H9 (cell line): ENCODE measurements at places on chromosomes 6 and 20. TPM values are rescaled to one million over a fixed set of nuclear protein-coding genes. Genes with fewer than 3 reads are reported as not detected.

MYBL2 gene
- 159 and 165 TPM in 2 replicates for total RNA-seq

TNFAIP3 gene
- total RNA-seq = 3.7 and 5.6 TPM in 2 replicates

PTCHD4 gene
- total RNA-seq = 0.96 and 0.97 TPM in 2 replicates

RAET1L gene
- total RNA-seq = not detected in 2 replicates

HSPA1L gene
- total RNA-seq = 1.6 and 2.5 TPM in 2 replicates

MYT1 gene
- 0.68 and 0.79 TPM in 2 replicates for total RNA-seq

RALY gene
- total RNA-seq = 199 and 207 TPM in 2 replicates

VSX1 gene
- total RNA-seq = not detected in 2 replicates

SF3B5 gene
- total RNA-seq = 145 and 149 TPM in 2 replicates

SLC22A23 gene
- 6.1 and 6.8 TPM in 2 replicates for total RNA-seq

DNA sequence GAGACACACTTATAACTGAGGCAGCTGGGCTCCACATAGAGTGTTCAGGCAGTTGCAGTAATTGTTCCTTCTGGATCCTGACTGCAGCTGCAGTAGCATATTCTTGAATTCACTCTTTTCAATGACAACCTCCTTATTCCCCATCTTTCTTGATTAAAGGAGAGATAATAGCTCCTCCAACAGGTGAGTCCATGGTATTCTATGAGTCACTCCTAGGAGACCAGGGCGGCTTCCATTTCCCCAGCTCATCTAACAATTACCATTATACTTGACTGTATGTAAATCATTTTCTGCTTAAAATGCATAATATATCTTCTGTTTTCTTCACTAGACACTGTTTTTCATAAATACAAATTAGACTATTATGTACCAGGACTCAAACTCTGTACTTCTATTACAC, 62.4 kb downstream of the TENT5A start:
- DNase-seq = no peak

- DNase-seq = no peak
These were observed 36.3 kb downstream of the ROS1 start for GRCh38 chr6:117389227-117390057.

DNA sequence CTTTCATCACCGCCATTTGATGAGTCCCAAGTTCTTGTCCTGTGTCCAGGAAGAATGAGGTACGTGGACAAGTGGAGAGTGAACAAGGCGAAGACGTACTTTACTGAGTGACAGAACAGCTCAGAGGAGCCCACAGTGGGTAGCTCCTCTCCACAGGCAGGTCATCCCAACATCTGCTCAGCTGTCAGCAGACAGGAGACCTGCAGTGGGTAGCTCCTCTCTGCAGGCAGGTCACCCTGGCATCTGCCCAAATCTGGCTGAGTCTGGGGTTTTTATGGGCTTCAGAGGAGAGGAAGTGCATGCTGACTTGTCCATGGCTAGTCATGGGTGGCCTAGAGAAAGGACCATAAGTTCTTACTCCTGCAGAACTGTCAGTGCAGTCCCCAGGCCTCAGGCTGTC, 32.7 kb upstream of the PDYN start:
- no peak for DNase-seq

DNA sequence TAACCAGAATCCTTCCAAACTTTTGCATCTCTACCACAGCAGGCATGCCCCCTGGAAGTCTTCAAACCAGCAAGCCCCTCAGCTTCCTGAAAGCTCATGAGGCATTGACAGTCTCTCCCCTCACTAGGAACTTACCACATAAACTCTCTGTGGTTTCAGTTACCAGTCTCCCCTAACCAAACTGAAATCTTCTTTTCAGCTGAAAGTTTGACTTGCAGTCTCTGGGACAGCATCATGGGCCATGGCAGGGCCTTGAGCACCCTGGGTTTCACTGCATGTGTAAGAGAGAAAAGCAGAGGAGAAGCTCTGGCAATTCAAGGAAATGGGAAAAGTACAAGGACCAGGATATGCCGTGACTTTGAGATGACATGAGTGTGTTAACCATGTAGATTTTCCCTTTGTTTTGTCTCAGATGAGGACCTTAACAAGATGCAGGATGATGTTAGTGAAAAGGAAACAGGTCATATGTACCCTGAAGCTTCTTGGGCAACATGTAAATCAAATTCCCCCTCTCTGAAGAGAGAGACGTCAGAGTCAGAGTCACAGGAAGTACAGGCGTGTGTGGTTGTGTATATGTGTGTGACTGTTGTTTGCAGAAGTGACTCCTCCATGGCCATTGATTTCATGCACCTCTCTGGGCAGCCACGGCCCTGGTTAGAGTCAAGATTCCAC, 106.3 kb downstream of the TNFRSF21 start:
- no peak for DNase-seq

DNA sequence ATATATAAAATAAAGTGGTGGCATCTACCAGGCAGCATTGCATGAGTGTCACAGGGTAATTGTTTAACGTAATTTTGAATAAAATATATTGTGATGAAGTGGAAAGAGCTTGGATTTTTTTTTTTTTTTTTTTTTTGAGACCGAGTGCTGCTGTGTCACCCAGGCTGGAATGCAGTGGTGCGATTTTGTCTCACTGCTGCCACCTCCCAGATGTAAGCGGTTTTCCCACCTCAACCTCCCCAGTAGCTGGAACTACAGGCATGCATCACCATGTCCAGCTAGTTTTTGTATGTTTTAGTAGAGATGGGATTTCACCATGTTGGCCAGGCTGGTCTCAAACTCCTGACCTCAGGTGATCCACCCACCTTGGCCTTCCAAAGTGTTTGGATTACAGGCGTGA, 81.1 kb upstream of the SMIM8 start:
- DNase-seq = peak; percentile 39

- DNase-seq = no peak
These were observed 44.8 kb downstream of the TAF8 start for GRCh38 chr6:42095094-42095493.

- DNase-seq = no peak
These were observed 34.0 kb downstream of the ZBTB9 start for GRCh38 chr6:33488339-33488738.

DNA sequence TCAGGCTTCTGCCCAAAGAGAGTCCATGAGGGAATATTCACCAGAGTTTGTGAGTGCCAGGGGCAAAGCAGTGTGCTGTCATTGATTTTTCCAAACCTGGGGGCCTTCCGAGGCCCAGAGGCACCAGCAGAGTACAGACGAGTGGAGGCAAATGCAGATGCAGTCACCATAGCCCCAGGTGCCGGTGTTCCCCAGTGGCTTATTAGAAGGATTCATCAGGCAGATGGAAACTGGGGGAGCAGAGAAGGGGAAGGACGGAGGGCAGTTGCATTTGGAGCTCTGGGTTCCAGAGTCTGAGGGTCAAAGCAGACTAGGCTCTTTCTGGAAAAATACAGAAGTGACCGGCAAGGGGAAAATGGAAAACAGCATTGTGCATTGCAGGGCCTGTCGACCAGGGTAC, 184.2 kb downstream of the ANKRD60 start:
- no peak for DNase-seq

DNA sequence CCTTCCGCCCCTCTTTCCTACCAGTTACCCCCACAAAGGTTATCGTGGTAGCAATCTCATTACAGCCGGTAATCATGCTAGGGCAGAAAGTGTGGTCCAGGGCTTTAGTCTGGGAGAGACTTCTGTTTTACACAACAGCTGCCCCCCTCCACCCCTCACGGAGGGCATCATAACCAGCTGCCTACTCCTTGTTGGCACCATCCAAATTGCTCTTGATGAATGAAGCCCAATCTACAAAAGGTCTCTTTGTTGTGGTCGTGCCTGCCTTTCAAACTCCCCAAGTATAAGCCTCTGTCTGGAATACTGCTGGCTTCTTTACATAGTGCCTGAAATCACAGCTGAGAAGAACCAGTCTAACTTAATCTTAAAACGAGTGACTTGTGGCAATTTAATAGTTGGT, 157.9 kb downstream of the INSM1 start:
- DNase-seq = no peak

- DNase-seq = no peak
These were observed 52.2 kb downstream of the SAMD5 start for GRCh38 chr6:147560670-147561069.

DNA sequence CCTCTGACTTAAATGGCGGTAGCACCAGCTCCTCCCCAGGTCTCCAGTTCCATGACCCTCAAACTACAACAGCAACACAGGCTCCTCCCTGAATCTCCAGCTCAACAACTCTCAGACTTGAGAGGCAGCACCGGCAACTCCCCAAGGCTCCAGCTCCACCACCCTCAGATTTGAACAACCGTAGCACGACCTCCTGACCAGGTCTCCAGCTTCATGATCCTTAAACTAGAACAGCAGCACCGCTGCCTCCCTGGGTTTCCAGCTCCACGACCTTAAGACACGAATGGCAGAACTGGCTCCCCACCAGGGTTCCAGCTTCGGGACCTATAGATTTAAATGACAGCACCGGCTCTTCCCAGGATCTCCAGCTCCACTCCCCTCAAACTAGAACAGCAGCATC, 325.8 kb downstream of the PREX1 start:
- no peak for DNase-seq

DNA sequence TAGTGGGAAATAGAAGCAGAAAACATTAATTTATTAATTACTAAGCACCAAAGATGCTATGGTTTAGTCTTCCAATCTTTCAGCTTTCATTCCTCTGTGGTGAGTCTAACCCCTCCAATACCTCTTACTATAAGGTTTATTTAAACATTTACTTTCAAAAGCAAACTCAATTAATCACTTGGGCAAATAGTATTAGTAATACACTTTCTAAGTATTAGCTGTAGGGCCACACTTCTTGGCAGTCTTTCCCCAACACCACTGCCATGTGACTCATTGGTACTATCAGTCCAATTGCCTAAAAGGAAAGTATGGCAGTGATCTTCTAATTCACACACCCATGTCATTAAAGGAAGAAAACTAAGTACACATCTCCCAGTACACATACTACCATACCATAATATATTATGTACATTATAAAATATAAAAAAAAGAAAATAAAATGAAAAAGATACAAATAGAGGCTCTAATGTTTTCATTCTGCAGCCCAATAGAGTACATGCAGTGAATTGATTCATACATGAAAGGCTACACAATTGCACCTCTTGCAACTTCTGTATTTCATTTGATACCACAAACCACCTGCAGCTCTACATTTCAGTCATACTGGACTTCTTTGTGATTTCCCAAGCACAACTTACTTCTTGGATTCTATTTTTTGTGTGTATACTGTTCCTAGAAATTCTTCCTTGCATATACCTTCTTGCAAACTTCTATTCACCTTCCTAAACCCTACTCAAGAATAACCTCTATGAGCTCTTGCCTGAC, 218.6 kb downstream of the PKHD1 start:
- no peak for DNase-seq

- no peak for DNase-seq
These were observed 113.3 kb downstream of the HIVEP1 start for GRCh38 chr6:12125396-12125795.

GRCh38 chr6:90691823-90692222, 105.0 kb upstream of the MAP3K7 start:
- no peak for DNase-seq

- DNase-seq = no peak
These were observed 215.3 kb downstream of the BMP7 start for GRCh38 chr20:57051096-57051495.

- DNase-seq = peak; percentile 27
These were observed 78.4 kb upstream of the PMEPA1 start for GRCh38 chr20:57787990-57788781.

DNA sequence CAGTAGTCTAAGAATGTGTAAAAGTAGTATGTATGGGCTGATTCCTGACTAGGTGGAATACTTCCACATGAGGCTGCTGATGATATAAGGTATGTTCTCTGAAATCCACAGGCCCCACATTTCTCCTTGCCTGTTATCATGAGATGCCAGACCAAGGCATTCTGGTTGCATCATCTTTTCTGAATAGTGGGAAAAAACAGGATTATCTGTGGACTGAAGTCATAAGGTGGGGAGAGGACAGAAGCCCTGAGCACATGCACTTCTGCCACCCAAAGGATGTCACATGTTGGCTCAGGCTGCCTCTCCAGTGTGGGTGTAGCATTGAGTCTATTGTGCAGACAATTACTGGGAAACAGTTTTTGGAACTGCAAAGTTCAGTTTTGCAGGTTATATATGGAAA, 184.5 kb upstream of the RAB32 start:
- DNase-seq = no peak
